ENCODE measurements at places on chromosomes 3 and 15.

DNA sequence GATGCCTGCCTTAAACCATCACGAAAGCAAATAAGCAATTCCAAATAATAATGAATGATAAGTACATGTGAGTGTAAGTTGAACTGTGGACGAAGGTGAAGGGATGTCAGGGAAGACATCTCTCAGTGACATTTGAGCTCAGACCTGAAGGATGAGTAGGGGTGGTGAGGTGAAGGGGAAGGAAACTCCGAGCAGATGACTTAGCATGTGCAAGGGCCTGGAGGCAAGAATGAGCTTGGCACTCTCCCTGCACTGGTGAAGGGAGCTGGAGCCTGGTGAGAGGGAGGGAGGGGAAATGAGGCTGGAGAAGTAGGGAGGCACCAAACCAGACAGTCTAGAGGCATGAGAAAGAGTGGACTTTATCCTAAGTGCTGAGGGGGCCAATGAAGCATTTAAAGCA is 84.3 kb downstream of the MTHFS start:
- no peak for DNase-seq
- H3K4me1 ChIP-seq, result peaks cover 20% of the 10 kb centered on the region
- H3K27ac ChIP-seq, result no peak overlapping the region
- no peak overlapping the region for H3K4me3 ChIP-seq

DNA sequence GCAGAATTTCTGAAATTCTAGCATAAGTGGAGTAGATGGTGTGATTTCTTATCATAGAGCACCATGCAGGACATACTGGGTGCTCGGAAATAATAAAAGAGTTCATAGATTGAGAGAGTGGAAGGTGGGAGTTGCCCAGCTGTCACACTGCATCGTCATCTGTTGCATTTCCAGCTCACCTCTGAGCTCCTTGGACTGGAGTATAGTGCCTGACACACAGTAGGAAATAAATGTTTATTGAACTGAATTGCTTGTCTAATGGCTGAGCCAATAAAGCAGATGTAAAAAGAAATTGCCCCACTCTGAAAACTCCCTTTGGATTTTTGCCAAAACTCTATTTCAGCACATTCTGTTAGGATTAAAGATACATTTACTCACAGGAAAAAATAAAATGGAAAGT is 108.9 kb upstream of the UBE2E1 start:
- no peak overlapping the region for H3K4me3 ChIP-seq
- H3K27ac ChIP-seq, result no peak overlapping the region
- H3K4me1 ChIP-seq, result peaks cover 3% of the 10 kb centered on the region
- no peaks in the 10 kb centered on the region for H3K36me3 ChIP-seq

DNA sequence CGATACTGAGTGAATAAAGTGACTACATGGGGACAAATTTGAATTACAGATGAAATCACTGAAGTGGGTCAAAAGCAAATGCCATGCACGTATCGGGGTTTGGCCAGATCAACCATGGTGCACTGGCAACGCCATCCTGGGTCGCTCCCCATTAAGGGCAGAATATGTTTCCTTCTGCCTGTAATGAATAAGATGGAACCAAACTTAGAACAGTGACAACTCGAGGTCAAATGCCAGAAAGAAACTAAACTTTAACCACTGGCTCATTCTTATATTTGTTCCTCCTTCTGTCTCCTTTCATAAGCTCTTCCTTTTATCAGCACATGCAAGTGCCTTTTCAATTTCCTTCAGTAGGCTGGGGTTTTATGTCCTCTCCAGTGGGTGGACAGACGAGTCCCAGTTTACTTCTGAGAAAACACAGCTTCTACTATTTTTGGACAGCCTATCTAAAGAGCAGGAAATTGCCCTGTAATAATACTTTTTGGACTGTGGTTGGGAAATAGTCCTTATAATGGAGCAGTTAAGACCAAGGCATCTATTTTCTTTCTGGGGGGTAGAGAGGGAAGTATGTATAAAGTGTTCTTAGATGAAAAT is 61.4 kb downstream of the WHAMM start:
- no peak overlapping the region for H3K27ac ChIP-seq
- peaks cover 9% of the 10 kb centered on the region for H3K36me3 ChIP-seq
- no peak overlapping the region for H3K4me3 ChIP-seq
- H3K4me1 ChIP-seq, result no peaks in the 10 kb centered on the region

DNA sequence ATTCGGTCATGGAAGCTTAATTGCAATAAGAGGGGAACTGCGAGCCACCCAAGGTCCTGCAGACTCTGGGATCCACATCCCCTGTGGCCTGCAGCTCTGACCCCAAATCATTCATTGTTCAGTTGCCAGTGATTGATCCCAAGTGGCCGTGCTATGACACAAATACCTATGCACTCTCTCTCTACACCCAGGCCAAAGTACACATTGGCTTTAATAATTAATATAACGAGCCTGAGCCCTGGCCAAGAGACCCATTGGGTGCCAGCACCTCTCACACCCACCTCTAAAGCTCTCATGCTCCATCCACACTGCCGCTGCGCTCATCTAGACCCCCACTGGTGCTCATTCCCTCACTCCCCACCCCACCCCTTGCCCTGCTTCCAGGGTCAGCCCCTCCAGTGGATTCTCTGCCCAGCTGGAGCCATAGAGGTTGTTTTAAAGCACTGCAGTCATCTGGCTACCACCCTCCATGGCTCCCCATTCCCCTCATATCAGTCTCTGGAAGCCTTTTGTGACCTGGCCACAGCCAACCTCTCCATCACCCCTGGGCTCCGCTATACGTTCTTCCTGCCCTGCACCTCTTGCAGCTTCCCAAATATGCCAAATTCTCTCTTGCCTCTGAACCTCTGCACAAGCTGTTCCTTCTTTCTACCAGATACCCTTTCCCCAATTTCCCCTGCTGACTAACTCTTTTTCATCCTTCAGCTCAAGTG is 37.7 kb upstream of the SLC6A6 start:
- H3K27me3 ChIP-seq, result peaks cover 7% of the 10 kb centered on the region
- no peak overlapping the region for H3K4me3 ChIP-seq
- H3K4me1 ChIP-seq, result peaks cover 12% of the 10 kb centered on the region
- no peak overlapping the region for H3K27ac ChIP-seq
- DNase-seq, result no peak

DNA sequence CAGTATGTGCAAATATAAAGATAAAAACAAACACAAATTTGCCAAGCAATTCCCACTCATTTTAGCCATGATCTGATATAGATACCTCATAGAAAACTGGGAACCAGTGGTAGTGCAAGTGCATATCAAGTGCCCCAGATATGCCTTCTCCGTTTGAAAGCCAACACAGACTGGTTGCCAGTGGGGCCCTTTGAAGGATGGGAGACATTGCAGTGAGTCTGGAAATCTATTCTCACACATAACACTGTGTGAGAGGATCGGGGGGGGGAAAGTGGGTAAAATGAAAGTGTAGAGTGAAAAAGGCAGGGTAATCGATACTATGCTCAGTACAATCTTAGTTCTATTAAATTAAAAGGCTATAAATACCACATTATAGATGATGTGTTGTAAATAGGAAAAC is 83.0 kb downstream of the CBLB start:
- peaks cover 27% of the 10 kb centered on the region for H3K4me1 ChIP-seq
- no peak overlapping the region for H3K27ac ChIP-seq
- no peak for DNase-seq
- peaks cover 3% of the 10 kb centered on the region for H3K27me3 ChIP-seq
- no peaks in the 10 kb centered on the region for H3K36me3 ChIP-seq

DNA sequence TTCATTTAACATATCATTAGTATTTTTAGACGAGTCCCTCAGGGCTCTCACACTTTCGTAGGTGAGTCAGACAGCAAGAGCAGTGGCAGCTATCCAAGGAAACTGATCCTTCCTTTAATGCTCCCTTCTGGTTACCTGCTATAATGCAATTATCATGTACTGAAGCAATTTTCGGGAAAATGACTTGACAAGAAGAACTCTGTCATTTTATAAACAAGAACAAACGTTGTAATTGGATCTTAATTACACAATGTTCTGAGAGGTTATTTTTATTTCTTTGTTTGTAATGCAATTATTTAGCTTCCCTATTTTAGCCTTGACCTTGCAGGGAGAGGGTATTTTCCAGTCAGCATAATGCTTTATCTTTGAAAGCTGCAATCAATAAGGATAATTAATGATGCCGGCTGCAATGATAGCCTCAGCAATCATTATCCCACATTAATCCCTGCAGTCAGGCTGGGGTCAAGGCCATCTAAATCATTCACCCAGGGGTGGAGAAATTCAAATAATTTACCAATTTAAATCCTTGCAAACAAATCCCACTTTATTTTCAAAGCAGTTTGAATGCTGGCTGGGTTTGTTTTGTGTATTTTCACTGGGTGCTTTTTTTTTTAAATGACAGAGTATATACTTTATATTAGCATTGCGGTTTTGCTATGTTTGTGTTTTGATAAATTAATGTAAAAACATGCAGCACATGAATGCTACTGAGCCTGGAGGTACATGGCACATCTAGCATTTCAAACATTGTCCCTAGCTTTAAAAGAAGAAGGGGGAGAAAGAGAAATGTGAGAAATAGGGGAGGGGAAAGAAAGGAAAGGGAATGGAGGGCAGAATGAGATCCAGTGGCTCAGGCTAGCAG is 249.9 kb downstream of the SHOX2 start:
- H3K27ac ChIP-seq, result no peak overlapping the region
- no peaks in the 10 kb centered on the region for H3K36me3 ChIP-seq
- no peaks in the 10 kb centered on the region for H3K4me1 ChIP-seq
- DNase-seq, result no peak

DNA sequence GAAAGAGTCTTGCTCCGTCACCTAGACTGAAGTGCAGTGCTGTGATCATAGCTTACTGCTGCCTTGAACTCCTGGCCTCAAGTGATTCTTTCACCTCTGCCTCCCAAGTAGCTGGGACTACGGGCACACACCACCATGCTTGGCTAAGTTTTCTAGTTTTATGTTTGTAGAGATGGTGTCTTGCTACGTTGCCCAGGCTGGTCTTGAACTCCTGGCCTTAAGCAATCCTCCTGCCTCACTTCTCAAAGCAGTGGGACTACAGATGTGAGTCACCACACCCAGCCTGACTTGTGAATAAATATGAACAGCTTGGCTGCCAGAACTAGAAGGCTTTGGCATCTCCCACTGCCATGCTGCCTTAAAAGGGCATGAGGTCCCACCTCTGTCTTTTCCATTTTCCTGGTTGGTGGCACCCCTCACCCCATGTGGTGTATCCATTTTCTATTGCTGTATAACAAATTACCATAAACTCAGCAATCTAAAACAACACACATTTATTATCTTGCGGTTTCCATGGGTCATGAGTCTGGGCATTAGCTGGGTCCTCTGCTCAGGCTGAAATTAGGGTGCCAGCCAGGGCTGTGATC is 44.3 kb downstream of the PTPRG start:
- no peak overlapping the region for H3K4me3 ChIP-seq
- H3K27me3 ChIP-seq, result peaks cover 1% of the 10 kb centered on the region
- H3K36me3 ChIP-seq, result no peaks in the 10 kb centered on the region
- H3K27ac ChIP-seq, result no peak overlapping the region
- peaks cover 3% of the 10 kb centered on the region for H3K4me1 ChIP-seq

DNA sequence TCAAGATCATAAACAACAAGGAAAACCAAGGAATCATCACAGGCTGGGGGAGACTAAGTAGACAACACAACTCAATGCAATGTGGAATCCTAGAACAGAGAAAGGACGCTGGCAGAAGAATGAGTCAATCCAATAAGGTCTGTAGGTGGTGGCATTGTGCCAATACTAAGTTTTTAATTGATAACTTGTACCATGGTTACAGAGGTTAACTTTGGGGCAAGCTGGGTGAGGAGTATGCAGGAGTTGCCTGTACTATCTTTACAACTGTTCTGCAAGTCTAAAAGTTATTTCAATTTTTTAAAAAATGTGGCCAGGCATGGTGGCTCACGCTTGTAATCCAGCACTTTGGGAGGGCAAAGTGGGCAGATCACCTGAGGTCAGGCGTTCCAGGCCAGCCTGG is 46.2 kb downstream of the RORA start:
- H3K36me3 ChIP-seq, result peaks cover 8% of the 10 kb centered on the region
- no peak overlapping the region for H3K4me3 ChIP-seq
- peaks cover 3% of the 10 kb centered on the region for H3K4me1 ChIP-seq
- H3K27me3 ChIP-seq, result peaks cover 5% of the 10 kb centered on the region
- H3K27ac ChIP-seq, result no peak overlapping the region

- H3K27ac ChIP-seq, result no peak overlapping the region
- DNase-seq, result no peak
- no peaks in the 10 kb centered on the region for H3K27me3 ChIP-seq
- no peaks in the 10 kb centered on the region for H3K4me1 ChIP-seq
- H3K4me3 ChIP-seq, result no peak overlapping the region
- no peaks in the 10 kb centered on the region for H3K36me3 ChIP-seq
These were observed 37.7 kb upstream of the SLC4A7 start for GRCh38 chr3:27521872-27522265.

DNA sequence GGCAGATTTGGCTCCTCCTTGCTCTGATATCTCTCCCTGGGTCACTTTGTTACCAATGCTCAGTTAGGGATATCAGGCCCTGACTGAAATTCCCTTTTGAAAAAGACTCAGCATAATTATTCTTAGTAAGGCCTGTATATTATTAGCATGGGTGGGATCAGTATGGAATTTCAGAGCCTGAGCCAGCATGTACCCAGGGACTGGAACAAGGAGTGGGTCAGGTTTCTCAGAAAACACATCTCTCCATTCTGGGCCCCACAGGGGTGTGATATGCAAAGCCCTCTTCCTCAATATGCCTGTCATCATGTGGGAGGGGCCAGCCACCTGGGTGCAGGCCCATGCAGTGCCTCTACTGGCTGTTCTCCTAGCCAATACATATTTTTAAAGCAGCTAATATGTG is 423.2 kb downstream of the EPHB1 start:
- H3K4me1 ChIP-seq, result peaks cover 10% of the 10 kb centered on the region
- peaks cover 2% of the 10 kb centered on the region for H3K27me3 ChIP-seq
- H3K4me3 ChIP-seq, result no peak overlapping the region
- H3K36me3 ChIP-seq, result no peaks in the 10 kb centered on the region

DNA sequence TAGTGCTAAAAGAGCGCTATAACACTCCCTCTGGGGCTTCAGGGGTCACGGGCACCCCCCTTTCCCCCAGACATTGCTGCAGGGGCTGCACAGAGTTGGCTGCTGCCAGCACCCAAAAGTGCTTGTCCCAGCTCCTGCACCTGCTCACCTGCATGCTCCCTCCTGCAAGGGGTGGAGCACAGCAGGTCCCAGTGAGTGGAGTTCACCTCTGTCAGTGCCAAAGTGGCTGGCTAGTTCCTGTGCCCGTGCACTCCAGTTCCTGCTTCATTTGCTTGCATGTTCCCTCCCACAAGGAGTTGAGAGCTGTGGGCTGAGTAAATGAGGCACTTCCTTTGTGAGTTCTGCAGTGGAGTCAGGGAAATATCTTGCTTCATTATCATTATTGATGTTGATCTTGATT is 476.9 kb downstream of the SQOR start:
- H3K36me3 ChIP-seq, result no peaks in the 10 kb centered on the region
- no peak overlapping the region for H3K4me3 ChIP-seq
- H3K4me1 ChIP-seq, result no peaks in the 10 kb centered on the region
- peaks cover 3% of the 10 kb centered on the region for H3K27me3 ChIP-seq
- DNase-seq, result no peak

Measured in glutamatergic neuron (in vitro differentiated cells).